ENCODE measurements at places on chromosomes 4 and X.

GRCh38 chr4:93183576-93183975 is 645.0 kb upstream of the ATOH1 start:
- no peak for DNase-seq

- DNase-seq = no peak
Observed at GRCh38 chr4:5467111-5467510, 241.2 kb downstream of the EVC2 start.

DNA sequence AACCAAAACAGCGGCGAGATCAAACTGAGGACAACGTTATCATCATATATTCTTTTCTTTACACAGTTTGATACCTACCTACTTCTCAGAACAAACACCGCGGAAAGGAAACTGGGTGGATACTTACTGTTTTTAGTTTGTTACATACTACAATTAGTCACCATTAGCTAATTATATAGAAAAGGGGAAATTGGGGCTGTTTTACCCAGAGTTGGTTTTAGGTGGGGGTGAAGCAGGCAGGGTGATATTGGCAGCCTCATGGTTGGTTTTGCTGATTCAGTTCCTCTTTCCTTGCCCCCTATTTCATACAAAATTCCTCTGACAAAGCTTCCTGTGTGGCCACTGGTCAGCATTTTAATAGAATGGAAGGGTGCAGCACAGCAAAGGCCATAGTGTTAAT is 77.8 kb downstream of the SORBS2 start:
- no peak for DNase-seq

- no peak for DNase-seq
Observed at GRCh38 chrX:107834275-107835201, 8.9 kb downstream of the MID2 start.

- no peak for DNase-seq
Observed at GRCh38 chr4:40507977-40508376, 121.7 kb downstream of the RBM47 start.

DNA sequence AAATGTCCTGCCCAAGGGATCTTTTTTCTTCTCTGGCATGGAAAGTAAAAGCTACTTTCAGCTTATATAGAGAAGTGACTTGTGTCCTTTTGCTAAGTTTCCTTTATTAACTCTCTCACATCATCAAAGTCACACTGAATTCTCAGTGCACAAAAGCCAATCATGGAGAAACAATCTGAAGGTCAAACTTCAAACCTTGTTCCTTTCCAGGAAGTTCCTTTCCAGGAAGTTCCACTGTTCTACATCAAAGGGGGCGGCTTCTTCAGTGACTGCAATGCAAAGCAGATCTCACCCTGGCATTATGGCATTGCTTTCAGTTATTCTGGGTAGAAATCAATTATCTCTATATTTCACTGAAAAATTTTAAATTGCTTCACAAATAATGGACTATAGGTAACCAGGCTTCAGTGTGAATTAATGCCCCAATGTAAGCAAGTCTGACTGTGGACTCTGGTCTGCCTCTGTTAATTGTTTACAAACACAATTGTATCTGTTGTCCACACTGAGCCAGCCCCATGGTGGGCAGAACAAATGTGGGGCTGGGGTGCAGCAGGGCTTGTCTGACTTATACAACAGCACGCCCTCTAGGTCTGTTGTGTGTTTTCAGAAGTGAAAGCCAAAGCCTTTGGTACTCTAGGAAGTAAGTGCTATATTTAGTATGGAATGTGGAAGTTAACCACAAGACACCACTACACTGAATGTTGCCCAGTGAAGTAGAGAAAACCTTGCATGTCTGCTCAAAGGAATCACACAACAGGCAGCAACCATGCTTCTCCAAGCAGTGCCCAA is 98.8 kb downstream of the CDS1 start:
- DNase-seq = no peak

- no peak for DNase-seq
Observed at GRCh38 chr4:57098941-57099340, 11.2 kb downstream of the IGFBP7 start.

DNA sequence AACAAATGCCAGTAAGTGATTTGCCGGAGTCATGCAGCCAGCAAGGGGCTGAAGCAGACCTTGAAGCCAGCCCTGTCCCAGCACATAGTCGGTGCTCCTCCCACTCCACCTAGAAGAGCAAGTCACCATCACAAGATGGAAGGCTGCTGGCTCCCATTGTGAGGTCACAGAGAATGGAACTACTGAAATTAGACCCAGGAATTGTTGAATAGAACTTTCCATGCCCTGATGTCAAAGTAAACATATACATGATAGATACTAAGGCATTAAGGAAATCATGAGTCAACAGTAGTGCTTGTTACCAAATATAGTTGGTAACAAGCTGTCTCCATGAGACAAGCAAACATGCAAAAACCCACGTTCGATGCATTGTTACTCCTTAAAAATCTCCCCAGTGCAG is 177.1 kb upstream of the MID1 start:
- DNase-seq = no peak

DNA sequence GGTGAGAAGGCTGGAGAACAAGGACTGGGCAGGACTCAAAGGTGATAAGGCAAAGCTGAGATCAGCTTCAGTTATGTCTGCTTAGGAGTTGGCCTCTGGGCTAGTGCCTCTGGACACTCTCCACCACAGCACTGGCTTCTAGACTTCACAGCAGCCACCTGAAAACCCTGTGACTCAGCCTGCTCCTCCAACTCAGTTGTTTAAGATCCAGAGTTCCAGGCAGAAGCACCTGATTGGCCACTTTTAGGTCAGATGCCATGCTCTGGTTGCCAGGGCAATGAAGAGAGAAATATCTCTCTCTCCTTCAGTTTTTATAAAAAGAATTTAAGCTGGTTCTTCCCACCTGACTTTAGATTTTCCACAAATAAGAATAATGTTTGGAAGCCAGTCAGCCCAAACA is 47.9 kb upstream of the BLTP1 start:
- DNase-seq = no peak

DNA sequence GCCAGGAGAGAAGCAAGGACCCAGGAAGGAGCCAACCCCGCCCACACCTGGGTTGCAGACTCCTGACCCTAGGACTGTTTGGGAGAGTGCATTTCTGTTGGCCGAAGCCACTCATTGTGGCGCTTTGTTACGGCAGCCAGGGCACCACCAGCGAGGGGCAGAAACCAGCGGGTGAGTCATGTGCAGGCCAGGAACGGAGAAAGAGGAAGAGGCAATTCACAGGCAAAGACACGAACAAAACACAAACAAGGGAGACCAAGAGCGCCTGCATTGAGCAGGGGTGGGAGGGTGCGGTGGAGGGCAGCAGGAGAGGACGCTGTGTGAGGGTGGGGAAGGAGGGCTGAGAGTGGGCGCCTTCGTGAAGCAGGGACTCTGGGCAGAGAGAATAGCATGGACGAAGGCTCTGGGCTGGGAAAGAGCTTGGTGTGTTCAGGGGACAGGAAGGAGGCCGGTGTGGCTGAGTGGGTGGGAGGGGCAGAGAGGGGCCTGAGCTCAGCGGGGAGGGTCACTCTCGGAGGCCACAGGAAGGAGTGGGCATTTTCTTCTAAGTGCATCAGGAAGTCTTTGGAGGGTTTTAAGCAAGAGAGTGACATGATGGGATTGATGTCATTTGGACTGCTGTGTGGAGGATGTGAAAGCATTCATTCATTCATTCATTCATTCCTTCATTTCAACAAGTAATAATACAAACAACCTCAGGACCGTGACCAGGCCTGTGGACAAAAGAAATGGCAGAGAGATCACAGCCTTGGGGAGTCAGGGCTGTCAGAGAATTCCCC is 12.2 kb upstream of the WFS1 start:
- DNase-seq = no peak

GRCh38 chrX:136189222-136189621 is 41.9 kb downstream of the FHL1 start:
- DNase-seq = no peak

DNA sequence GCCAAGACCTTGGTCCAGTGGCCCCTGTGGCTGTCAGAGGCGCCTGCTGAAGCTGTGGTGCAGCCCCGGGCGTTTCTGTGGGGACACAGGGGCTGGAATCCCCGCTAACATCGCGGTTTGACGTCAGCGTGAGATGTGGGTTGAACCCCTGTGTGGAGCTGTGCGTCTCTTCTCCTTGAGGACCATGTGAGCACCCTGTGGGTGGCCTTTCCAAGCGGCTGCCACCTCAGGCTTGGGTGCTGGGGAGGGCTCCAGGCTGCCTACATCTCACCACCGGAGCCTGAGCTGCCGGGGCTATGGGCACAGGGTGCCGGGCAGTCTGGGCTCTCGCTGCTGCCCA is 27.7 kb downstream of the UVSSA start:
- DNase-seq = no peak

DNA sequence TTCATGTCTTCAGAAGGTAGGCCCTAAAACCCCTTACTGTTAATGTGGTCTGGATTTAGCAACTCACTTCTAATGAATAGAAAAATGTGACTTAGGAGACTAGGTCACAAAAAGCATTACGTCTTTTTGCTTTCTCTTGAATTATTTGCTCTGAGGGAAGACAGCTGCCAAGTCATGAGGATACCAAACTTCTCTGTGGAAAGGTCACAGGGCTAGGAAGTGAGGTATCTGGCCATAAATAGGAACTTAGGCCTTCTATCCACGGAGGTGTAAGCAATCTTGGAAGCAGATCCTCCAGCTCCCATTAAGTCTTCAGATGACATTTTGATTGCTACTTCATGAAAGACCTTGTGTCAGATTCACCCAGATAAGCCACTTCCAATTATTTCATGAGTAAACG is 120.6 kb downstream of the JADE1 start:
- DNase-seq = no peak

DNA sequence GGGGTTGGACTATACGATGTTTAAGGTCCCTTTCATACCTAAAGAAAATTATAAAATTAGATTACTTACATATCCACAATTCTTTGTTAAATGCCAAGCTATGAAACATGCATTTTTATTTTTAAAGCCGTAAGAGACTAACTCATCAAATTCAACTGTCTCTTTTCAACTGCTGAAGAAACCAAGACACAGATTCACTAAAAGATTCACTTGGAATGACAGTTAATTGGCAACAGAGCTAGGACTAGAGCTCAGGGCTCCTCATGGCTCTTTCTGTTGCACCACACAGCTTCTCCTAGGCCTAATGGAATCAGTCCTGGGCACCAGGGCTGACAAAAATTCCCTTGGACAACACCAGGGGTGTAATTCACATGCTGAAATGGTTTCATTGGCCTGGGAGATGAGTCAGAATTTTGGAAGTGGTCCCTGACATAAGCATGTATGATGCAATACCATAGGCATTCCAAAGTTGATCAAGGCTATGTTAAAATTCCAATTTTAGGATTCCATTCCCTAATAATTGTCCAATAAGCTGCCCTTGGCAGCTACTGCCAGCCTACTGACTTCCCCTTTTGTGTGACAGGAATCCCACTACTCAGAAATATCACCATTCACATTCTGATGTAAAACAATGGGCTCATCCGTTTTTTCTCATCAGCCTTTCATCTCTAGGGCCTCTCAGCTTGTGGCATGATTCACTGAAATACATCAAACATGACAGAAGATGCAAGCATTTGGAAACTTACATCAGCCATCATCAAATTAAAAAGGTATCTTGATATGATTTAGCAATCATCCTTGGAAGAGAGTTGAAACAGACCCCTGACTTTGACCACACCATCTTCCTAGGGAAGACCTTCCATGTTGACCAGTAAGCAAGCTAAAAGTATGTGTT is 54.2 kb downstream of the PLAC1 start:
- DNase-seq = no peak

DNA sequence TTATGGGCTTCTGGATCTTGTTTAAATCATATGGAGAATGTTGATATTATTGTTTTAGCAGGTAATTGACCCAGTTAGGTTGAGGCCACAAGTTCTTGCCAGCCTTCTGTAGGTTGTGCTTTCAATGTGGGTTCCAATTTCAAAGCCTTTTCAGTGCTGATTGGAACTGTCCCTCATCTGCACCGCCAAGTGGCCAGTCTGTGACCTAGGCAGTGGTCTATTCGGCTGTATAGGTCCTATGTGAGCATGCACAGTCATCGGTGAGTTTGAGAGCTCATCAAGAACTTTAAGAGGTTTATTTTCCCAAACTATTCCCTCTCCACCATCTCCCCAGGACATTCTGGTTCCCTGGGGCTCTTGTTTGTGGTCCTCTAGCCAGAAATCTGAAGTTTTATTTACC is 35.7 kb downstream of the DDX53 start:
- DNase-seq = no peak

- DNase-seq = no peak
Observed at GRCh38 chr4:139312552-139313332, 10.5 kb upstream of the NDUFC1 start.

- DNase-seq = no peak
Observed at GRCh38 chr4:56466910-56467283, 520 bp upstream of the SRP72 start.

DNA sequence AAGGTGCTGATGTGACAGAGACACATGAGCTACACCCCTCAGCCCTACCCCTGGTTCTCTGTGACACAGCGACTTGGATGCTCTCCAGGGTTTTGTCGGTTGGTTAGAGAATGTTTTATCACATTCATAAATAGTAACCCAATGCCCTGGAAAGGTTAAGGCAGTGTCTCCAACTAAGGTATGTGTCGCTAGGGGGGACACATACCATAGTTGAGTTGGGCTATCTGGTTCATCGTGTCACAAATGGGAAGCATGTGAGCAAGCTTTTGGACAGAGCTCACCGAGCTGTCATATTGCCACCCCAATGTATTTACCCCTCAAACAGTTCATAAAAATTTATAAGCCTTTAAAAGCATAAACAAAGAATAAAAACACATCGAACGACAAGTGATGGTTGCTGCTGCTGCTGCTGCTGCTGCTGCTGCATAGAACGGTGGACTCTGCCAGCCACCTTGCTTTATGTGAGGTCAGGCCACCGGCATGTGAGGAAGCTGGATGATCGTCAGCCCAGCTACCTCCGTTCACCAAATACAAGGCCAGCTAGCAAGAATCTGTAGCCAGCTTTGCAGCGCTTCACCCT is 55.9 kb downstream of the STOX2 start:
- DNase-seq = no peak

- no peak for DNase-seq
Observed at GRCh38 chr4:40227284-40227683, 30.5 kb downstream of the RHOH start.

DNA sequence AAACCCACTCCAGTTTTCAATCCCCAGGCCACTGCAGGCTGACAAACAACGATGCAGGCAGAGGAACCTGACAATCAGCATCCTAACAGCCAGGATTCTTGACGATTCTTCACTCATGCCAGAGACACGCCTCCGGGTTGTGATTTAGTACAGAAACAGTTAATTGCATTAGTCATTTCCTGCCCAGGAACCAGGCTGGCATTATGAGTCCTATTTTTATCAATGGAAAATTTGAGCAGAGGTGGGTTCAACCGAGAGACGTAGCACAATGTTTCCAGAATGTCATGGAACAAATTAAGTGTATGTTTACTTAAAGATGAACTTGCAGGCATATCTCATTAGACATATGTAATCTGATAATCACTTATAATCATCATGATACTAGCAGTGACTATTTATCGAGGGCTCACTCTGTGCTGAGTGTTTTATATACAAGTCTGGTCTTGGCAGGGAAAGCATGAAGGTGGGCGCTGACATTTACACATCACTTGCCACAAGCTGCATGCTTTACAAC is 159.7 kb downstream of the NSUN7 start:
- DNase-seq = peak; percentile 22

- DNase-seq = no peak
Observed at GRCh38 chr4:25068386-25068785, 37.6 kb upstream of the LGI2 start.

All from stimulated activated CD4-positive, alpha-beta T cell treated with anti-CD3 and anti-CD28 coated beads, Interleukin-12 subunit alpha, Interleukin-12 subunit beta, amount 100 ng/mL, for 4 hours (primary cell).